ENCODE measurements at places on chromosomes 3 and 15. TPM values are rescaled to one million over a fixed set of nuclear protein-coding genes. Genes with fewer than 3 reads are reported as not detected.

DNA sequence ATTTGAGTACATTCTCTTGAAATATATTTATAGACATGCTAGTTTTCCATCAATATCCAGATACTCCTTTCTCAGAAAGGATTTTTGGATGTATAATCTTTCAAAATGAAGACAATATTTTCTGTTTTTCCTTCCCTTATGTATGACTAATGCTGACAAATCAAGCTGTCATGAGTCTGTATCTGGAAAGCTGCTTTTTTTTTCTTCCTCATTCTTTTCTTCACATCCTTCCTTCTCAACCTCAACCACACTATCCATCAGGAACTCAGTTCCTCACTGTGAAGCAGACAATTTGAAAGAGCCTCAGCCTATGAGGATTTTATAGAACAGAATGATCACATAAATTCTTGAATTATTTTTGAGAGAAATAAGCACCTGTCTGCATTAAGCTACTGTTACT is 335.9 kb upstream of the EPHA6 start:
- DNase-seq: no peak

DNA sequence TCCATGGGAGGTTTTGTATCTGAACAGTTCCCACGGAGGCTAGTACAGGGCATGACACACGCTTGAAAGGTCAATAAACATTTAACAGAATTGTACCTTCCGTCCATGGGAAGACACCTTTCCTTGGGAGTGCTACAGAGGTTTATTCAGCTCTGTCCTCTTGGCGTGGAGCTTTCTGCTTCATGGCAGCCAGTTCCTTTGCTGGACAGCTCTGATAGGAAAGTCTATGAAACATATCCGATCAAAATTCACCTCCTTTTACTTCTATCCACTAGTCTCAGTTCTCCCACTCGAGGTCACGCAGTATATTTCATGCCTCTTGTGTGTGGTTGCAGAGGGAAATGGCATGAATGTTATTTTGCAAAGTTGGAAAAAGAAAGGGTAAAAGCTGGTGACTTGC is 91.2 kb downstream of the PEX5L start:
- no peak for DNase-seq

DNA sequence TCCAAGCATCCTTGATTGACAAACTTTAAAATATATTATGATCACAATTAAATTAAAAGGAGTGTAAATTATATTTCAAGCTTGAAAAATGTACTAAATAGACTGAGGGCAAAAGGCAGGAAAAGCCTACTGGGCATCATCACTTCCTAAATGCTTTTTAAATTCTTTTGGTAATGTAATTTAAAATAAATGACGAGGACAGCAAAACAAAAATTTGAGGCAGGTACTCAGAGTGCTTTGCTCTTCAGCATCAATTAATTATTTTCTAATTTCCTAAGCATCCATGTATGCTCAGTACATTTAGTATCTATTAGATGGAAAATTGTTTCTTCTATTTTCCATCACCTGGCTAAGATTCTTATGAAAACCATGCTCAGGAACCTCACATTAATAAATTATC is 5.2 kb downstream of the CBLB start:
- no peak for DNase-seq

GRCh38 chr3:185311991-185312390 is 50.9 kb upstream of the MAP3K13 start:
- no peak for DNase-seq

GRCh38 chr3:81778678-81779182 is 17.3 kb upstream of the GBE1 start:
- no peak for DNase-seq

DNA sequence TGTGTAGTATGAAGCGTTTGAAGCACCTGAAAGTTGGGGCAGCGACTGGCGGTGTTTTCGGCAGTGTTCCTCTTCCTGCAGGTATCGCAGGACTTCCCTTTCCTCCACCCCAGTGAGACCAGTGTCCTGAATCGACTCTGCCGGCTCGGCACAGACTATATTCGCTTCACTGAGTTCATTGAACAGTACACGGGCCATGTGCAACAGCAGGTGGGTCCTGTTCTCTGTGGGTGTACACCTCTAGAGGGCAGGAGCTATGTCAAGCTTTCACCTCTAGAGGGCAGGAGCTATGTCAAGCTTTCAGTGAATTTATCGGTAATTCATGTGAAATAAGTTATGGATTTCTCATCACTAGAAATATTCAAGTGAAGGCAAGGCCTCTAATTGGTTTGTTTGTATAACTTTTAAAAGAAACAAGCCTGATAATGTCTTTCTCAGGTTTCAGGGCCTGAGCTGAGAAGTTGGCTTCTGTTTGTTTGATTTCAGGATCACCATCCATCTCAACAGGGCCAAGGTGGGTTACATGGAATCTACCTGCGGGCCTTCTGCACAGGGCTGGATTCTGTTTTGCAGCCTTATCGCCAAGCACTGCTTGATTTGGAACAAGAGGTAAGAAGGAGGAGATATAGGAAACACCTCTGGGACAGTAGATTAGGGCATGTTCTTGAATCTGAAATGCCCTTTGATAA is 5.3 kb downstream of the TUBGCP4 start:
- peak; percentile 52 for DNase-seq

DNA sequence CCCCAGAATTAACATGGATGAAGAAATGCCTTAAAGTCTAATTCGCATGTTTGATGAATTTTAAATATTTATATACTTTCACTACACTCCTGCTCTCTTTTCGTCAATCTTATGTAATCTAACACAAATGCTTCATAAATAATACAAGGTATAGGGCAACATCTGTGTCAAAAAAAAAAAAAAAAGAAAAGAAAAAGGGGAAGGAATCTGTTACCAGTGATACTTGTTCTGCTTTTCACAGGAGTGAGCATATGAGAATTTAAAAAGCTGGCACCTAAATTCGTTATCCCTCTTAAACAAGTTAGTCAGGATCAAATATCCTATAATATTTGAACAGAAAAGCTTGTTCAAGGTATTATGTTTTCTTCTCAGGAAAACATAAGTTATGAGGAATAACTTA is 243.8 kb downstream of the KCNH8 start:
- DNase-seq: no peak

DNA sequence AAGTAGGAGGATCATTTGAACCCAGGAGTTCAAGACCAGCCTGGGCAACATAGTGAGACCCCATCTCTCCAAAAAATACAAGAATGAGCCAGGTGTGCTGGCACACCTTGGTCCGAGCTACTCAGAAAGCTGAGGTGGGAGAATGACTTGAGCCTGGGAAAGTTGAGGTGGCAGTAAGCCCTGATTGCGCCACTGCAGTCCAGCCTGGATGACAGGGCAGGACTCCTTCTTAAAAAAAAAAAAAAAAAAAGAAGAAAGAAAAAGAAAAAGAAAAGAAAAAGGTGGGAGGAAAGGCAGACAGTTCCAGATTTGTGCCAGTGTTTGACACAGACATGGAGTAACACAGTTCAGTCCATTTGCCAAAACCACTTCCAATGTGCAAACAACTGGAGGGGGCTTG is 75.7 kb downstream of the ATP10A start:
- DNase-seq: no peak

DNA sequence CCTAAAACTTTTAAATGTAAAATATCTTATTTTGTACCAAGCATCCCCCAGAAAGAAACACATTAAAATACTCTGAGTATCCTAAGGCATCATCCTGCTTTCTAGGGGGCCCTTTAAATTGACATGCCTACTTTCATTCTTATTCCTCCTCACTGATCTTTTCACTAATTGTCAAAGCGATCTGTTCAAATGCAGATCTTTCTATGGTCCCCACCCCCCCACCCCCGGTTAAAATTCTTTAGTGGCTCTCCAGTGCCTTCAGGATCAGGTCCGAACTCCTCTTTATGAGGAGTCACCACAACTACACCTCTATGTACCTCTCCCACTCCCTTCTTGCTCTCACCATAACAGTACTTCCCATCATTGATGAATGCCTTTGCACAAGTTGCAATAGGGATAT is 19.2 kb upstream of the TFDP2 start:
- no peak for DNase-seq

GRCh38 chr15:68818066-68818768 is 2.5 kb downstream of the ANP32A start:
- peak; percentile 86 for DNase-seq

DNA sequence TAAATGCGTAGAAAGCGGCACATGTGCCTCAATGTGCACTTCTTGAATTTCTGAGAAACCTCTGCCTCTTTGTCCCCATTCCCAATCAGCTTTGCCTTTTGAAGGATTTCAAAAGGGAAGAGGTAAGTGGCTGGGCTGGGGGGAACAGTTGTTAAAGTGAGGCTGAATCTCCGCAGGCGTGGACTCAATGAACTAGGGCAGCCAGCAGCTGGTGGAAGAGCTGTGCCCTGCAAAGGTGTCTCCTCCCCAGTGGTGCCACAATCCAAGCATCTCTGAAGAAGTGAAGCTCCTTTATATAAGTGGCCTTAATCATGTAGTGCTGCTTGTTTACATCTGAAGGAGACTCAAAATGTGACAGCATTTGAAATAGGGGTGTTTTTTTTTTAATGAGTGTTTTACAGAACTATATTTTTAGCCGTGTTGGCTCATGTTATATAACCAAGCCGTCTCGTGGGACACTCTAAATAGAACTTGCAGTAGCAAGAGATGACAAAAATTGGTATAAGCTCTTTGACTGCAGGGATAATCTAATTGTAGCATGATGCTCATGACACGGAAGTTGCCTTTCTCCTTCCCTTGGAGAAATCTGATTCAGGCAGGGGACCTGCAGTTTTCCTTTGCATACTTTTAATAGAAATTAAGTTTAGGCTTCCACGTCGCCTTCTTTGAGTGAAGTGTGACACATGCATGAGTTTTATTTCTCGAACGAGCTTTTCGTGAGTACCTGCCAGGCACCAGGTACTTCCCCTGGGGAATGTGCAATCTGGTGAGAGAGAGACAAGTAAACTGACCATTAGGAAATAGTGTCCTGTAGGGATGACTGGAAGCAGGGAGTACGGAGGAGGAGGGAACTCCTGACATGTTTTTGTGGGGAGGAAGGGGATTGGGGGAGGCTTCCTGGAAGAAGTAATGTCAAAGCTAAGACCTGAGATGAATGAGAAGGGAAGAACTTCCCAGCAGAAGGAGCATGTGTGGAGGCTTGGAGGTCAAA is 179.7 kb upstream of the BHLHE40 start:
- no peak for DNase-seq

DNA sequence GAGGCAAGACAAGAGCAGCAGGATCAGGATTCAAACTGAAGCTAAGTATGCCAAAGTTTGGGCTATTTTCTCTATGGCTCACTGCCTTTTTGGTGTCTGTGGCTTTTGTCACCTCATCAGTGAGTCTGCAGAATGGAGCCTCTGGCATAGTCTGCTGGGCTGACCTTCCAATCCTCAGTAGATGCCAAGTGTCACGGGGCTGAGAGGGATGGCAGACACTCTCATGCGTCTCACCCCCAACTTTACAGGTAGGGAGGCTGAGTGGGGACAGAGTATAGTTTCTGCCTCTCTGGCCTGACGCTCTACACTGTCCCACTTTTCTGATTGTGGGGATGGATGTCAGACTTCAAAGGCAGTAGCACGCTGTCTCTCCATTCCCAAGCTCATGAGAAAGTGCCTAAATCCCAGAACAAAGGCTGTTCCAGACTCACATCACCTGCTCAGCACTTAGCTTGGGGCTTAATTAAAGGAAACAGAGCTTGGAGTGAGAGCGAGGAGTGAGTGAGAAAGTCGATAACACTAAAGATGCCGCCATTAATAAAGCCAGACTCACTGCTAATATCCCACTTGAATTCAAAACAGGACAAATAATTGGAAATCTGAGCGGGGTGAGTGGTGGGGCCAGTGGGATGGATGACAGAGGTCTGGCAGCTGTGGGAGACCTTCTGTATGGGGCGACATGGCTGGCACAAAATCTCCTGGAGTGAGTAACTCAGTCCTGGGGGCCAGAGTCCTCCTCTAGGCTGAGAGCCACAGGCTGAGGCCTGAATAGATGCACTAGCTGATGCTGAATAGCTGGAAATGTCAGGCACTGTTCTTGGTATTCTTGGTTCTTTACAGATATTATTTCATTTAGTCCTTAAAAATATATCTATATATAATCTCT is 78.4 kb upstream of the MRPS22 start:
- DNase-seq: no peak

DNA sequence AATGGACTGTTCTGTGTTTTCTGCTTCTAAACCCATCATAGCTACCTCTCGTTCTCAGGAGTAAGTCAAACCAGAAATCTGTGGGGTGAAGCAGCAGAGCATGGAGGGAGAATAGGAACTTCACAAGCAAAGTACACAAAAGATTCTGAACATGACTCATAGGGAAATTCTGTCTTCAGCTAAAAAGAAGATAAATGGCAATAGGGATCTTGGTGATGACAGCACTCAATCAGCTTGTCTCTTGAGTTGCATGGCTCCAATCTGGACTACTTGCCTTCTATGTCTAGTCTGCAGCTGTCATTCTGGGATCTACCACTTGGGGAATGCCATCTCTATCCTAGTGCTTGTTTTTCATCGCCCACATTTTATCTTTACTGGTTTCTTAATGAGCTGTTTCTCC is 13.5 kb upstream of the GRAMD1C start:
- peak; percentile 16 for DNase-seq

DNA sequence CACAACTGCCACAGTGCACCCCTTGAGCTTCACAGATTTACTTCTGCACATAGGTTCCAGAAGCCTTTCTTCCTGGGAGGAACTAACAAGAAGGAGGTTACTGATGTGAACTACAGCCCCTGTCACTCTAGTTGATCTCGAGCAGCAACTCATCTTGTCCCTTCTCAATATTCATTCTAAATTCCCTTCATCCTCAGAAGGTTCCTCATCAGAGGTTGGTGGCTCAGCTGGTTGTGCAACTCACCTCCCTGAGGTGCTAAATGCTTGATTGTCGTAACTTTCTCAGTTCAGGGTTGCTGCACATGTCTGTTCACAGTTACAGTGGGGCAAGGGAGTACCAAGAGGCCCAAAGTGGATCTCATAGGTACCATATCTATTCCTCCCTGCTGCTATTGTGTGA is 5.7 kb upstream of the A4GNT start:
- no peak for DNase-seq

GRCh38 chr15:60043744-60044435 is 39.8 kb downstream of the FOXB1 start:
- no peak for DNase-seq

DNA sequence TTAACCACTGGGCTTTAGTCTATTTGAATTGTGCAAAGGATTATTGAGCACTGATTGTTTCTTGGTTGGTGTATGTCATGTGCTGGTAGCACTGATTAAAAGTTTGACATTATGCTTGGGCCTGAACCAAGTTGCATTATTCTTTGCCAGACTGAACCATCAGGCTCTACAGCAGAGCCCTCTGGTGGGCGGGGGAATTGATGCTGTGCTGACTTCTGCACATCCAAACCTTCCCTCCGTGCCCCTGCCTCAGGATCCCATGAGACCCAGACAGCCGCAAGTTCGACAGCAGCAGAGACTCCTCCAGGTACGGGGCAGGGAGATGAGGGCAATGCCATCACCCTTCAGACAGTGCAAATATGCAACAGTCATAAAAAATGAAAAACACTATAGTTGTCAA is 28.4 kb upstream of the P2RY12 start:
- DNase-seq: no peak

Gene SLCO2A1
- total RNA-seq: 2.3 TPM

Gene SHF
- total RNA-seq: 12.0 TPM

Gene NR1I2
- total RNA-seq: 7.0 TPM

Gene STRIT1
- total RNA-seq: 1.2 TPM

Gene LEKR1
- 0.76 TPM for total RNA-seq

Gene SLC6A1
- total RNA-seq: 5.7 TPM

Gene ALAS1
- total RNA-seq: 81.8 TPM

Gene MME
- 250 TPM for total RNA-seq

Gene EDC3
- total RNA-seq: 11.5 TPM

Gene CMSS1
- 6.9 TPM for total RNA-seq

Gene PARP16
- total RNA-seq: 13.2 TPM

Gene GRK7
- total RNA-seq: 0.07 TPM
